ENCODE measurements at places on chromosomes 6 and 20. TPM values are rescaled to one million over a fixed set of nuclear protein-coding genes. Genes with fewer than 3 reads are reported as not detected.

The ZSCAN12 gene
- total RNA-seq: 0.98 TPM

- no peaks in the 10 kb centered on the region for H3K27me3 ChIP-seq
- DNase-seq: no peak
- H3K36me3 ChIP-seq: peaks cover 11% of the 10 kb centered on the region
- no peaks in the 10 kb centered on the region for H3K4me1 ChIP-seq
- H3K27ac ChIP-seq: no peak overlapping the region
These were observed 113.9 kb downstream of the ADAT2 start for GRCh38 chr6:143336446-143337152.

- H3K36me3 ChIP-seq: no peaks in the 10 kb centered on the region
- no peak overlapping the region for H3K4me3 ChIP-seq
- H3K4me1 ChIP-seq: no peaks in the 10 kb centered on the region
- no peak for DNase-seq
- H3K27me3 ChIP-seq: no peaks in the 10 kb centered on the region
- no peak overlapping the region for H3K27ac ChIP-seq
These were observed 56.5 kb upstream of the HDGFL1 start for GRCh38 chr6:22512686-22513427.

DNA sequence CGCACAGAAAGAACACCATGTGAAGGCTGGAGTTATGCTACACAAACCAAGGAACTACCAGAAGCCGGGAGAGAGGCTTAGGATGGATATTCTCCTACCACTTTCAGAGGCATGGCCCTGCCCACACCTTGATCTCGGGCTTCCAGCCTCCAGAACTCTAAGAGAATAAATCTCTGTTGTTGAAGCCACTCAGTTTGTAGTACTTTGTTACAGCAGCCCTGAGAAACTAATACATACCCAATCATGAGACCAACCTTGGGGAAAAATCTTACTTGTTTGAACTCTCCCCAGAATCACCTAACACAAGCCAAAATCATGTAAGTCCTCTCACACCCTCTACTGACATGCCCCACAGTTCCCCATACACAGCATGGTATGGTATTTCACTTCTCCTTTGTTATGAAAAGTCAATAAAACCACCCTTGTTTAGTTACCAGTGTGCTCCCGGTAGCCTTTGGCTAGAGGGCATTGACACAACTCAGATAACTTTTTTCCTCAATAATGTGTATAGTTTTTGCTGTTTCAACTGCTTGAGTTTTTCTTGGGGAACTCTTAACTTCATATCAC is 40.7 kb upstream of the SLC2A12 start:
- no peaks in the 10 kb centered on the region for H3K27me3 ChIP-seq
- no peak overlapping the region for H3K4me3 ChIP-seq

DNA sequence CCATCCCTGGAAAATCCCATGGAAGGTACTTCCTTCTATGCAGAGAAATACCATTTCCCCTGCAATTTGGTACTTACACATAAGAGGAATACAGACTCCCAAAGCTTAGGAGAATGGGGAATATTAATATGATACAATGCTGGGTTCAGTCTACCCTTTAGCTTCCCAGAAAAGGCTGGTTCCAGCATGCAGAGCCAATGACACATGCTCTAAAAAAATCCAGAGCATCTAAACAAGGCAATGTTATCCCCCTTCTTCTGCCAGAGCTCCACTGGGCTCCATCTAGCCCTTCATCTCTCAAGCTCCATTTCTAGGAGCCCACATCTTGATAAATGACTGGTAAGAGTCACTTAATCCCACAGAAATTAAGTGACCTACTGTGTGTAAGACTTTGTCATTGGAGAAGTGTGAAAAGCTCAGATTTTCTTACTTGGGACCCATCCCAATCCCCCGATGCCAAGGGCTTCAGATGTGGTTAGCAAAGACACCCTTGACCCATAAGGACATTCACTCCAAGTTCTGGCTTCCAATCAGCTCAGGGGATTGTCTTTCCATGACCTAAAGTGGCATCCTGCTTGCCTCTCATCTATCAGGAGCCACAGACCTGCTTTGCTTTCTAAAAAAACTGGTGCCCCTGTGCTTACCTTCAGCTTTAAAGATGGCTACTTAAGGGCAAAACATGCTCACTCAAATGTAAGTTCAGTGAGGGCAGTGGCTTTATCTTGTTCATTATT is 137.5 kb downstream of the UNC5CL start:
- no peaks in the 10 kb centered on the region for H3K36me3 ChIP-seq
- H3K27me3 ChIP-seq: no peaks in the 10 kb centered on the region
- DNase-seq: no peak
- H3K4me1 ChIP-seq: peaks cover 44% of the 10 kb centered on the region

- H3K27ac ChIP-seq: no peak overlapping the region
- no peak for DNase-seq
- H3K4me1 ChIP-seq: no peaks in the 10 kb centered on the region
- H3K4me3 ChIP-seq: no peak overlapping the region
These were observed 164.1 kb downstream of the FRK start for GRCh38 chr6:115896538-115897129.

Measured in psoas muscle (tissue), 8 donors.